ENCODE measurements at places on chromosomes 1 and 21. TPM values are rescaled to one million over a fixed set of nuclear protein-coding genes. Genes with fewer than 3 reads are reported as not detected.

The PRR9 gene
- total RNA-seq: not detected

The TNFRSF25 gene
- 2.0 TPM for total RNA-seq

The SLC1A7 gene
- total RNA-seq: not detected

The GRIK3 gene
- not detected for total RNA-seq

DNA sequence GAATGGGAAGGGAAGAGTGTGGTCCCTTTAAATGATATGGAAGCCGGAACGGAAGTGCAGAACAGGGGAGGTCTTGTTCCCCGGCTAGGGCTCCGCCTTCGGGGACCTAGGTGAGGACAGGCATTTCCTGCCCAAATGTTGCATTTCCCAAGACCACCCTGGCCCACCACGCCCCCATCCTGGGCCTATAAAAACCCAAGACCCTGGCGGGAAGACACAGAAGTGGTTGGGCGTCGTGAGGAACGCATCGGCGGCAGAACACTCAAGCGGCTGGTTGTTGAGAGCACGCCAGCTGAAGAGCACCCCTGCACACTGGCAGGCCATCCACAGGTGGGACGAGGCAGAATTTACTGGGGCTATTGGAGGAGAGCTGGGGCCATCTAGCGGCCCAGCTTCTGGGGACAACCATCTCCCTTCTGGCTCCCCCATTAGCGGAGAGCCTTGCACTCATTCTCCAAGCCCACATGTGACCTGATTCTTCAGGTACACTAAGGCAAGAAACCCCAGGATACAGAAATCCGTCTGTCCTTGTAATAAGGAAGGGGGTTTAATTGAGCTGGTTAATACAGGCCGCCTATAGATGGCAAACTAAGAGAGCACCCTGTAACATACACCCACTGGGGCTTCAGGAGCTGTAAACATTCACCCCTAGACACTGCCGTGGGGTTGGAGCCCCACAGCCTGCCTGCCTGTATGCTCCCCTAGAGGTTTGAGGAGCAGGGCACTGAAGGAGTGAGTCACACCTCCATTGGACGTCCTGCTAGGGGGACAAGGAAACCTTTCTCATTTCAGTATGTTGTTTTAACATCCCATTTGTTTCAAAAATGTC is 1327.9 kb downstream of the BRINP3 start:
- no peak for DNase-seq

GRCh38 chr1:112396653-112397471 is 848 bp downstream of the CTTNBP2NL start:
- DNase-seq: no peak

The C2CD4D gene
- not detected for total RNA-seq

- DNase-seq: peak; percentile 25
These were observed 22.9 kb upstream of the FAM20B start for GRCh38 chr1:179002552-179003345.

DNA sequence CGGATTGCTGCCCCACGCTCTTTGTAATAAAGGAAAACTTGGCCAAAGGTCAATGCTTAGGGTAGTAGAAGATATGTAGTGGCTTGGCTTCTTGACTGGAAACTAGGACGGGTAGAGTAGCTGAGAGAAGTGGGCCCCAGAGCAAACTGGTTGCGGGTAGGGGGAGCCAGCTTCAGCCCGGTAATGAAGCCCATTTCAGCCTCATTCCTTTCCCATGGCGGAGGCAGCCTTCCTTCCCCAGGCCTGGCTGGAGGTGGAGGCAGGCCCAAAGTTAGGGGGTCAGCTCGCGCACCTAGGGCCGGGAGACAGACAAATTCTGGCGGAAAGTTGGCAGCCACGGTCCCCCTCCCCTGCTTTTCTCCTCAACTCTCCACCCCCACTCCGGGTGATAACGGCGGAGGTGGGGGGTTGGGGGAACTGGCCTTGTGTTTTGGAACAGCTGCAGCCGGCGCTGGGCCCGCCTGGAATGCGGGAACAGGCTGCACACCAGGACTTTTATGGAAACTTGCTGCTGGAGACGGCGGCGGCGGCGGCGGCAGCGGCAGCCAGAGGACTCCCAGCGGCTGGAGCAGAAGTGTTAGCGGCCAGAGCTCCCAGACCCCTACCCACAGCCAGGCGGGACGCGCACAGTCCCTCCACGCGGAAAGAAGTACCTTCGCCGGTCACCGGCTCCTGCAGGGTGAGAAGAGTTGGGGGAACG is at the start of gene NEXN:
Gene NEXN (plus strand): TSS at position 544 of the 700 bp plus-strand sequence. CDS start 27,483 bp downstream, outside the sequence.
- peak; percentile 67 for DNase-seq

DNA sequence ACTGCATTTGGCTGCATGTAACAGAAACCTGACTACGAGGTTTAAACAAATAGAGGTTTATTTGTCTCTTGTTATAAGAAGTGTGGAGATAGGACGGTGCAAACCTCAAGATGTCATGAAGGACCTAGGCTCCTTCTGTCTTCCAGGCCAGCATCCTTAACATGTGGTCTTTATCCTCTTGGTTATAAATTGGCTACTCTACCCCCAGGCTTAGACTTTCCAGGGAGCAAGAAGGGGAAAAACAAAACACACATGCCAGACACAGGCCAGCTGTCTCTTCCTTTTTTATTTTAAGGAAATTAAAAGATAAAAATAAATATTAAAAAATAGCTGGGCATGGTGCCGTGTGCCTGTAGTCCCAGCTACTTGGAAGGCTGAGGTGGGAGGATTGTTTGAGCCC is 51.3 kb upstream of the PRELP start:
- no peak for DNase-seq

The OR2T33 gene
- total RNA-seq: not detected

The SHE gene
- total RNA-seq: not detected

The MR1 gene
- 43.6 TPM for total RNA-seq

The SPRR5 gene
- not detected for total RNA-seq

DNA sequence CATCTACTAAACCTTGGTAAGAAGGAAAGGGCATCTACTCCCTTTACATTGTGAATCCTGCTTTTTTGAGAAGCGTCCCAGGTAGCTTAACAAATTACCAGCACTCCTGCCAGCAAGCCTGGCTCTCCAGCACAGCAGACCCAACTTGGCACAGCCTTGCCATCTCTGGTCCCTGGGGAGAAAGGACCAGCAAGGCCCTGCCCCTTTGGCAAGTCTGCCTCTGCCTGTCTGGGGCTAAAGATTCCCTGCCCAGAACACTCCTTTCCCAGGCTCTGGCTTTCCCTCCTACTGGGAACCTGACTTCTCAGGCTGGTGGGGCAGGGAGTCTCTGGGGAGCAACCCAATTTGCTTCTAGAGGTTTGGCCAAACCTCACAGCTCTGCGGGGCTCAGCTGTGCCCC is 68.5 kb downstream of the ATP2B4 start:
- DNase-seq: no peak

- DNase-seq: no peak
These were observed 3.2 kb upstream of the SAMD13 start for GRCh38 chr1:84298328-84298683.

- peak; percentile 90 for DNase-seq
These were observed 43.5 kb downstream of the ALPL start for GRCh38 chr1:21552715-21553114.

The PPP1R8 gene
- 39.5 TPM for total RNA-seq

The ERRFI1 gene
- 20.1 TPM for total RNA-seq

The SPRR1A gene
- not detected for total RNA-seq

DNA sequence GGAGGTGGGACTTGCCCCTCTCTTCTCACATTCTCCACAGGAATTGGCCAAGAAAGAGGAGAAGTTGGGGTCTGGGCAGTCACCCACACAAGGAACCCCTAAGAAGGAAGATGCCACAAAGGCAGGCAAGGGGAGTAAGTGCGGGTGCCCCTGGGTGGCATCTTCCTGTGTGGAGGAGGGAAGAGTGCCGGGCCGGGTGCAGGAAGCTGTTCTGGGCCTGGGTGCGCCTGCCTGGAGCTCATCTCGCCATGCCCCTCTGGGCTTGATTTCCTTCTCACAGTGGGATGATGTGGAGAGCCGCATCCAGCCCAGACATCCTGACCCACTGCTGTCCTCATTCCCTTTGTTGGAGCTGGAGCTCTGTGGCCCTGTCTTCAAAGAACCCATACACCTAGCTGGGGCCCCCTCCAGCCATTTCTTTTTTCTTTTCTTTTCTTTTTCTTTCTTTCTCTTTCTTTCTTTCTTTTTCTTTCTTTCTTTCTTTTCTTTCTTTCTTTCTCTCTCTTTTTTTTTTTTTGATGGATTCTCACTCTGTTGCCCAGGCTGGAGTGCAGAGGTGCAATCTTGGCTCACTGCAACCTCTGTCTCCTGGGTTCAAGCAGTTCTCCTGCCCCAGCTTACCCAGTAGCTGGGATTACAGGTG is 9.3 kb downstream of the LRRC71 start:
- no peak for DNase-seq

GRCh38 chr1:173212952-173213491 is 5.9 kb upstream of the TNFSF4 start:
- DNase-seq: no peak

The IL24 gene
- total RNA-seq: not detected

GRCh38 chr1:20185834-20186782 is at the start of the genes PLA2G2C and UBXN10:
Gene PLA2G2C, minus strand, starts transcription at chr1:20186518. Its CDS starts 9,155 bp downstream, at chr1:20177363.
Gene UBXN10, plus strand, starts transcription at chr1:20186096. Its CDS starts 4,466 bp downstream, at chr1:20190562.
- no peak for DNase-seq

The DCST2 gene
- total RNA-seq: not detected

Measured in HFFc6 (cell line).